Stimulated activated CD4-positive, alpha-beta T cell treated with anti-CD3 and anti-CD28 coated beads, TNF-alpha, amount 100 ng/mL, for 1 hour (primary cell): ENCODE measurements at places on chromosomes 7 and 10.

- no peak for DNase-seq
These were observed 295.2 kb upstream of the PFKP start for GRCh38 chr10:2772135-2772534.

- no peak for DNase-seq
These were observed 203.3 kb downstream of the DIP2C start for GRCh38 chr10:486206-486605.

- no peak for DNase-seq
These were observed 74.1 kb downstream of the VIPR2 start for GRCh38 chr7:159070431-159071148.

GRCh38 chr7:5282543-5283316 is at the start of gene SLC29A4:
SLC29A4 (plus strand) TSS chr7:5282943; CDS start chr7:5287817, 4,874 bp downstream.
- peak; percentile 24 for DNase-seq

DNA sequence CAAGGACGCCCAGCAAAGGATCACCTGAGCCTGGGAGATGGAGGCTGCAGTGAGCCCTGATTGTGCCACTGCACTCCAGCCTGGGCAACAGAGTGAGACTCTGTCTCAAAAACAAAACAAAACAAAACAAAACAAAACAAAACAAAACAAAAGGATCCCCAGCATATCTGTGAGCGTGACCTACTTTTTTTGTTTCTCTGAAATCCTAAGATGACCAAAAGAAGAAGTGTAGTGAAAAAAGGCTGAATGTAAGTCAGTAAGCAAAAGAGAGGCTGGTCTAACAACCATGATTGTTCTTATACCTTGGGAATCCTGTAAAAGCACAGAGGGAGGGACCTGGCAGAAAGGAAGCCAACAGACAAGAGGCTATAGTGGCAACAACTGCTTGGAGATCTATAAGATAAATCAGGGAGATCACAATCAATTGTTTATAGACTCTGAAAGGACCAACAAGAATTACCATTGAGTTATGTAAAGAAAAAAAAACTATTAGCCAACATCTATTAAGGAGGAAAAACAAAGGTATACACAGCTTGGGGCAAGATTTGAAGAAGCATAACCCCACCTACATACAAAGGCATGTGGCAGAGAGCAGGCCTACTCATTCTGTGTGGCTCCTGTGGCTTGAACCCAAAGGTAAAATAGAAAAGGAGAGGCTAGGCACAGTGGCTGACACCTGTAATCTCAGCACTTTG is 255.2 kb upstream of the KLF14 start:
- no peak for DNase-seq

DNA sequence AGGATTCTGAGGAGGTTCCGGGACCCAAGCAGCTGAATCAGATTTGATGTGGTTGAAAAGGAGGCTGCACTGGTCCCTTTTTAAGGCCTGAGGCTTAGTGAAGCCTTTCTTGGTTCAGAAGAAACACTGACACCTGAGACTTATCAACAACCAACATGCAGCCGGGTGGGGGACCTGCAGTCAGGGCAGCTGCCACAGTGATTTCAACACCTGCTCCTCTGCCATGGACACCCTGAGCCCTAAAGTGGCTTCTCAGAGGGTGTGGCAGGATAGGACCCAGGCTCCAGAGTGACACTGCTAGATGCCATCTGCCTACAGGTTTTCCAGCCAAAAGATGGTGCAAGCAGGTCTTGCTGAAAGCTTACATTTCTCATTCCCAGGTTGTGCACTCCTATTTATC is 99.3 kb downstream of the COL13A1 start:
- no peak for DNase-seq

DNA sequence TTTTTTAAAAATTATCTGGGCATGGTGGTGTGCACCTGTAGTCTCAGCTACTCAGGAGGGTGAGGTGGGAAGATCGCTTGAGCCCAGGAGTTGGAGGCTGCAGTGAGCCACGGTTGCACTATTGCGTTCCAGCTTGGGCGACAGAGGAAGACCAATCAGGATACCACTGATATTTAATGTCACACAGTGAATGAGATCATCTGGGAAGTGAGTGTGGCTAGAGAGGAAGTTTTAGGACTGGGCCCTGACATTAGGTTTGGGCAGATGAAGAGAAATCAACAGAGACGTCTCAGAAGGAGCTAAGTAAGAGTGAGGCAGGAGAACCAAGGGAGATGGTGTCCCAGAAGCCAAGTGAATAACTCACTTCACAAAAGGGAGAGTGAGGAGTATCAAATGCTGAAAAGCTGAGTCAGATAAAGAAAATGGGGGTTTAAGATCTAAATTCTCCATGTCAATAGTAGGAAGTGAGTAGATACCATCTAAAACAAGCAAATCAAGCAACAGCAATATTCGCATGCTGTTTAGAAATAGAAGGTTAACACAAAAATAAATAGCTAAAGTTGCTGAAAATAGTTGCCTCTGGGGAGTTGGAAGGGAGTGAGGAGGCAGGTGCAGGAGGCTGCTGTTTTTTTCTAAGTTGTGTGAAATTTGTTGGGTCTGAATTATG is 11.5 kb downstream of the PILRA start:
- no peak for DNase-seq

- no peak for DNase-seq
These were observed 43.6 kb upstream of the KLF6 start for GRCh38 chr10:3828404-3829155.

- no peak for DNase-seq
These were observed 277.2 kb upstream of the TAC1 start for GRCh38 chr7:97454636-97455035.

DNA sequence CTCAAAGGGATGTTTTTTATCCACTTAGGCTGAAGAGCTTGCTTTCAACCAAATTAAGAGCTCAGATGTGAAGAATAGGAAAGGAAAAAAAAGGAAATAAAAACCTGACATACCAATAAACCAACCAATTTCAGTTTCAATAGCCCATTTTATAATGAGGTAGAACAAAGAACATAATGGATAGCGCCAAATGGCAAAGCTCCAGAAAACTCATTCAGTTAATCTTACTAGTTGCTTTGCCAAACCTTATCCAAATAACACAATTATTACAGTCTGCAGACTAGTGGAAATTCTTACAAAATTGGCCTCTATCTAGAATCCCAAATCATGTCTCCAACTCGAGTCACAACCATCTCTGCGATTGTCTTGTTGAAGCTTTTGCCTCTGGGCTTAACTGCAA is 337.0 kb downstream of the CRPPA start:
- DNase-seq = no peak

GRCh38 chr7:151484971-151485707 is 34.6 kb downstream of the RHEB start:
- no peak for DNase-seq

DNA sequence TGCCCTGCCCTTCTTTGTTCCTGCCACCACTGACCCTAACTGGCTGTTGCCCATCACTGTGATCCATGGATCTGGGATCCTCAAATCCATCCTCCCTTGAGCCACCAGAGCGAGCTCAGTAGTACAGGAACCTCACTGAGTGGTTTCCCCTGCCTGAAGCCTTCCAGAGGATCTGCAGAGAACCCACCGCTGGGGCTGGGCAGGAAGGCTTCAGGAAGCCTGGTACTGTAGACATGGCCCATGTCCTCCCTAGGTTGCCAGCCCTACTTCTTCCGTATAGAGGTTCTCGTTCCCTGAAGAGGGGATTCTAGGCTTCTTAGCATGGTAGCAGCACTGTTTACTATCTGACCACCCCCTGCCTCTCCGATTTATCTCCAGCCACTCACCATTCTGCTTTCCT is 687.3 kb upstream of the FOXK1 start:
- no peak for DNase-seq

DNA sequence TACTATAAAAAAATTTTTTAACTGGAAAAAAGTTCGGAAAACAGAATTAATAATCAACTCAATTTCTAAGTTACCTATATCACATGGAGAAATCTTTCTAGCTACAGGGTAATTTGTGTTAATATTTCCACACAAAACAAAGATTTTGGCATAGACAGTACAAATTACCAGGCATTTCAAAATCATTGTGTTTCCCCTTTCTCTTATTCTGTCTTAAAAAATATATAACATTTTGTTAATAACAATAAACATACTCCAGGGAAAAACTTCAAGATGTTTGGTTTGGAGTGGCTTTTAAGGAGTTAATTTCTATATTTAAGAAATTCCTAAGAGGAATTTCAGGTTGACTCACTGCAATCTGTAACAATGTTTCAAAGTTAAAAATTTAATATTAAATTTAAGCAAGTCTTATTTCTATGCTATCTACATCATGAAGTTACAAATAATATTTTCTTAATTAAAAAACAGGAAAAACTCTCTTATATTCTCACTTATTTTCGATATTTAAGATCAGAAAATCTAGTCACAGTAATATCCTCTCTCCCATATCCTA is 132.6 kb downstream of the NRBF2 start:
- DNase-seq = no peak

GRCh38 chr7:98797150-98797549 is 72.7 kb downstream of the TMEM130 start:
- no peak for DNase-seq

DNA sequence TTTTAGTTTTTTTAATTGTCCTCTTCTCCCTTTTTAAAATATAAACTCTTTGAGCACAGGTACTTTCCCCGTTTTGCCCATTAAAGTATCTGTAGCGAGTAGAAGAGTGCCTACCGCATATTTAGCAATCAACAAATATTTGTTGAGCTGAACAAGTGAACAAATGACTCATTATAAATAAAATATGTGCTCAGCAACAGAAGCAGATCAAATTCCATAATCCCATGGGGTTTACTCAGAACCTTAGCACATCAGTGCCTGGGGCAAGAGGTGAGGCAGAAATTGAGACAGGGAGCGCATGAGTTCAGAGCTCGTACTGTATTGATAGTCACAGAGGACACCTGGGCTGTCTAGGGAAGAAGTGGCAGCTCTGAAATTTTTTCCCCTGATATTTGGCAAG is 161.0 kb downstream of the SEM1 start:
- DNase-seq = no peak

DNA sequence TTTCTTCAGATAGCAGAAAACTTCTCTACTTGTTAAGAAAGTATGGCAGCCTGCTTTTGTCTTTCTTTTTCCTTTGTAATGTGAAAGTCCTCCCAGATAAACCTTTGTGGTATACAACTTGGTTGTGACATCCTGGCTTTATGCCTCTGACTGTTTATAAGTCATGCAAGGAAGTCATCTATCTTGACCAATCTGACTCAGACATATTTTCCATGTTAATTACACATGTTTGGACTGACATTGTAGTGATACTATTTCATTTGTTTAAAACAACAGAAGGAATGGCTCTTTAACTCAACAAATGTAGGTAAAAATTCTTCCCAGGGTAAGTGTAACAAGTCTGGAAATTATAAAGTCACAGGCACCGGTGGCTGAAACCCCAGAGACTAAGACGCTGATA is 341.6 kb upstream of the MEOX2 start:
- DNase-seq = no peak
